ENCODE measurements at places on chromosomes 2 and 18.
A peak's percentile ranks its signal among the peaks of the same experiment; 100 is the strongest.

GRCh38 chr2:74551942-74552913 is 1.5 kb downstream of the LOXL3 start:
- DNase-seq, result no peak

DNA sequence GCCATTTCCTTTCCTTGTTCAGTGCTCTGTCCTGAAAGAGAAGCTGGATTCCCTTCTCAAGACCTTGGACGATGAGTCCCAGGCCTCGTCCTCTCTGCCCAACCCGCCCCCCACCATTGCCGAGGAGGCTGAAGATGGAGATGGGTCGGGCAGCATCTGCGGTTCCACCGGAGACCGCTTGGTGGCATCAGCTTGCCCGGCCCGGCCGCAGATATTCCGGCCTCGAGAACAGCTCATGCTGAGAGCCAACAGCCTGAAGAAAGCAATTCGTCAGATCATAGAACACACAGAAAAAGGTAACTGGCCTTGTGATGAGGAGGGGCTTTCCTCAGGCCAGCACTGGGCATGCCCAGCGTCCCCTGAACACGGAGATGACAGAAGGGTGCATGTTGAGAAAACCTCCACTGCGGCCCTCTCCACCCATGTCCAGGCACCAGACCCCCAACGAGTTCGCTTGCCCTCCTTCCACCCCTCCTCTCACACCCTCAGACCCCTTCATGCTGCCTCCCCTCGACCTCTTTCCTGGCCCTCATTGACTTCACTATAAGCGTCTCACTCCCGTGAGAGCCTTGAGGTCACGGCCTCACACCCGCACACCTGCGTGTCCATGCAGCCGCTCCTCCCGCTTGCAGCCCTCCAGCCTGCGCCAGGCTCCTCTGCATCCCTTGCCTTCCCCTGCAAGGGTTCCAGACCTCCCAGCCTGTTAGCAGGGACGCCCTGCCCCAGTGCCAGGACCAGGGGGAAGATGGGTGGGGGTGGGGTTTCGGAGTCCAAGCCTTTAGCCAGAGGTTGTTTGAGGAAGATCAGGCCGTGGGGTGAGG is 95.0 kb downstream of the DGKD start:
- DNase-seq, result no peak

DNA sequence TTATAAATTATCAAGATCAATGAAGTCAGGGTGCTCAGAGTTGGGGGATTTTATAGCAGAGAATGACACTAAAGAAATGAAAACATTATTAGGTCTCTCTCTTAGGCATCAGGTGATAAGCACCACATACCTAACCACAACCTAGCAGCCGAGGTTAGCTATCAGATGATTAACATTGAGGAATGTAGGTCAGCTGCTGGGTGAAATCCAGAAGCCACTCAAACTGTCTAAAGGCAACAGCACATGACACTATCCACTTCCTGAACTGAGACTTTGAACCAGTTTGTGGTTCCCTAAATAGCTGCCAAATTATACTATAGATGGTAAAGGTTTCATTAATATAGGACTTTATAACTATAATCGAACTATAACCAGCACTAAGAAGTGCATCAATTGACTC is 4.7 kb downstream of the EPG5 start:
- DNase-seq, result peak; percentile 65

DNA sequence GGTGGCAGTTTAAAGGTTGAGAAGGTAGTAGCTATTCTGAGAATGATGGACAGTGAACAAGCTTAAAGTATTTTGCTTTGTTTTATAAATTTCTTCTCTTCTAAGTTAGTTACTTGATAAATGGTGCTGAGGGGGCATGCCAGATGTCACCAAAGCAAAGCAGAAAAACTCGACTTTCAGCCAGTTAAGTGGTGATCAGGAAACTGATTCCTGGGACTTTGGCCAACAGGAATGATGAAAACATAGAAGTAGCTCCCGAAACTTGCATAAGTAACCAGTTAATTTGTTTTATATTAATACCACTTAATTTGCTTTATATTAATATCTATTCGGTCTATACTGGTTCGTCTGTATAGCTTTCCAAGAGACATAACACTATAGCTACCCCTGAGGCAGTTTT is 82.6 kb downstream of the FANCL start:
- no peak for DNase-seq

DNA sequence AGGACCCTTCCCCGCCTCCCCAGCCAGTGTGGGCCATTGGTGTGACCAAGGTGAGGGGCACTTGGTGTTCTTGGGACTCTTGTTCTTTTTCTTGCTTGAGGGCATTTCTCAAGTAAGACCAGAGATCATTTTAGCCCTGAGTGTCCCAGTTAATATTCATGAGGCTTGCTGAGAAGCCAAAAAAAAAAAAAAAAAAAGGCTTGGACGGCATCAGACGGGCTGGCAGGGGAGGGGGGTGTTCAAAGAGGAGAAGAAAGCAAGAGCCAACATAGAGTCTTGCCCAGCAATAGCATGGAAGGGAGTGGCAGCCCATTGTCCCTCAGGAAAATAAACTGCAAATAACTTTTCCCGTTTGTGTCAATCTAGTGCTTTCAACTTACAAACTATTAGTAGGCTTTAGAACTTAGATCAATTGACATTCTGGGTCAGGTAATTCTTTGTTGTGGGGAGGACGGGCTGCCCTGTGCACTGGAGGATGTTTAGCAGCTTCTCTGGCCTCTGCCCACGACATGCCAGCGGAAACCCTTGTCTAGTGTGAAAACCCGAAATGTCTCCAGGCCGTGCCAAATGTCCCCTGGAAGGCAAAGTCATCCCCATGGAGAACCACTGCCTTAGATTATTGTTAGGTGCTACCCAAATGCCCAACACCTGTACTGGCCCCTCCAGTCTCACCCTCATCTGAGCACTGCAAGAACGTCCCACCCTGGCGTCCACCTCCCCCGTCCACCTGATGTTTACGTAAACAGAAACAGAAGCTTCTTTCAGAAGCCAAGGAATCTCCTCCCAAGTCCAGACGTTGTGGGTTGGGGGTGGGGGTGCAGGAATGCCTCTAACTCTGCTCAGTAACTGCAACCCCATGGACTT is 163.4 kb downstream of the BCL2 start:
- no peak for DNase-seq

DNA sequence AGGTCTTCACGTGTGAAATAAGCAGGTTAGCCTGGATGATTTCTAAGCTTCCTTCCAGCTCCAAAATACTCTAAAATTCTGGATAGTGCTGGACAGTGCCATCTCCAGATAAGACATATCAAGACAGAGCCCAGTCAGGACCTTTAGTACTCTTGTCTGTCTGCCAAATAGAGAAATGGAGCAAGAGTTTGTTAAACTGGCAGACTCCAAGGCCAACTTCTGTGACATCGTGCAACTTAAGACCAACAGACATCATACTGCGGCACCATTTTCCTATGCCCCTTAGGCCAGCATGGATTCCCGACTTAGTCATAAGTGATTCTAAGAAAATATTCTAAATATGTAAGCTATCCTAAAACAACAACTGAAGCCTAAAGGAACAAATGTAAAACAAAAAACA is 118.6 kb downstream of the RBMS1 start:
- no peak for DNase-seq

DNA sequence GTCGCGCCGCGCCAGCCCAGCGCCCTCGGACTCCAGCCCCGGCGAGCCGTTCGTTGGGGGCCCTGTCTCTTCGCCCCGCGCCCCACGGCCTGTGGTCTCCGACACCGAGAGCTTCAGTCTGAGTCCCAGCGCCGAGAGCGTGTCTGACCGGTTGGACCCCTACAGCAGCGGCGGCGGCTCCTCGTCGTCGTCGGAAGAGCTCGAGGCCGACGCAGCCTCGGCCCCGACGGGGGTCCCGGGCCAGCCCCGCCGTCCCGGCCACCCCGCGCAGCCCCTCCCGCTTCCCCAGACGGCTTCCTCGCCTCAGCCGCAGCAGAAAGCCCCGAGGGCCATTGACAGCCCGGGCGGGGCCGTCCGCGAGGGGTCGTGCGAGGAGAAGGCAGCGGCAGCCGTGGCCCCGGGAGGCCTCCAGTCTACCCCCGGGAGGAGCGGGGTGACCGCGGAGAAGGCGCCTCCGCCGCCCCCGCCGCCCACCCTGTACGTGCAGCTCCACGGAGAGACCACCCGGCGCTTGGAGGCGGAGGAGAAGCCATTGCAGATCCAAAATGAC is 1.4 kb downstream of the PHLPP1 start:
- DNase-seq, result peak; percentile 31

GRCh38 chr18:32878436-32878835 is 105.6 kb upstream of the KLHL14 start:
- no peak for DNase-seq

DNA sequence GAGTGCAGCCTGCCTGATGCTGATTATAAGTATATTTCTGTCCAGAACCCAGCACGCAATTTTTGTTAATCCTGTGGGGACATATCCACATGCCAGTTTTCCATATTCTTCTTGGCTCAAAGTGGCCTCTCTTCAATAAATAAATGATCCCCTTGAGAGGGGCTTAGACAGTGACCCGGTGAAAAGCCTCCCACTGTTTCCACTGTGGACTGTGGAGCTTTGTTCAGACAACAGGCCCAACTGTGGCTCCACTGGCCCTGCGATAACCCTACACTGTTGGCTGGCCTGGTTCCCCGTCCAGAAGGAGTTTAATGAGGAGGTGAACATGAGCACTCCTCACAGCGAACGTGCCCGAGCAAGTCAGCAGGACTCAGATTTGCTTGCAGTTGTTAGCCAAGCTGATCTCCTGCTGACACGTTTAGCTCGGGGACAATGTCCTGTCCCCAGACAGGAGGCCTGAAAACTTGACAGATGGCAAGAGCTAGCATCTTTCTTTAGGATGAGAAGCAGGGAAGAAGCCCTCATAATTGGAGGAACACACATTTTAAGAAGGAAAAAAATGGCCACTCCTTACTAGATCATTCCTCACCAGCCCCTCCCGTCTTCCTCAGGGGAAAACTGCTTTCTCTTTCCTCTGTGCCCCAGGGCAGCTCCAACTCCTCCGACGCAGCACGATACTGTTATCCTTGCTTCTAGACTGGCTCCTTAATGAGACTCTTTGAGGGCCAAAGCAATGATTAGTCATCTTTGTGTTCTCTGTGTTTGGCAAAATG is 20.0 kb upstream of the MTCL1 start:
- DNase-seq, result no peak

DNA sequence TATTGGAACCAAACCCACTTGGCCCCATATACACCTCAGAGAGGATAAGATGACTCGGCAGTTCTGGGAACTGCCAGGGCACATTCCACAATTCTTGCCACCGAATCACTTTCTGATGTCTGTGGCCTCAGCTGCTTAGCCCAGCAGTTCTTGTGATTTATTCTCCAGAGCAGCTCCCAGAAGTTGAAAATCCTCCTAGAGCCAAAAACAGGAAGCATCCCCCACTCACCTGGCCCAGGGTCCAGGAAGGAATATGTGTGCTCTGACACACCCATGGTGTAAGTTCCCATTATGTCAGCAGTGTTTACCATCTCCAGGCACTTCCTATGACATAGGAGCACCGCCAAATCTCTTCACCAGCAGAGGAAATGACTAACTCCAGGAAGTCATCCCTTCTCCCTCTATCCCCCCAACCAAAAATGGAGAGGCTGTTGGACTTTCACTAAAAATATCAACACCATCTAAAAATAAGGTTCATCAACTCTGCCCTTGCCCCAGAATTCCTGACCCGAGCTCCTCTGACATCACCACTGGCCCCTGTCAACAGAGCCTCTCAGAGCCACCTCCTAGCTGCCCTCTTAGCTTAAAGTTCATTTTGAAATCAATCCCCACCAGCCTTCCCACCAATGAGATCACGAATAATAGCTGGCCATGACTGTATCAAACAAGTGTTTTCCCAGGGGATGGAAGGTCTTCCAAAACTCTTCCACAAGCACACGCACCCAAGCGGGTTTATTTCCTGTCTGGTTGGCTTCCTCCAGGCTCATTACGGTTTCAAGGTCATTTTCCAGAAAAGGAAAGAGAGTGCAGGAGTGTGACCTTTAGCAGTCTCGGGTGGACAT is 223.1 kb upstream of the PARD3B start:
- DNase-seq, result no peak

- no peak for DNase-seq
Measured at GRCh38 chr2:178306352-178307073, 112.2 kb downstream of the OSBPL6 start.

- DNase-seq, result no peak
Measured at GRCh38 chr2:42964439-42965083, 172.2 kb upstream of the HAAO start.

DNA sequence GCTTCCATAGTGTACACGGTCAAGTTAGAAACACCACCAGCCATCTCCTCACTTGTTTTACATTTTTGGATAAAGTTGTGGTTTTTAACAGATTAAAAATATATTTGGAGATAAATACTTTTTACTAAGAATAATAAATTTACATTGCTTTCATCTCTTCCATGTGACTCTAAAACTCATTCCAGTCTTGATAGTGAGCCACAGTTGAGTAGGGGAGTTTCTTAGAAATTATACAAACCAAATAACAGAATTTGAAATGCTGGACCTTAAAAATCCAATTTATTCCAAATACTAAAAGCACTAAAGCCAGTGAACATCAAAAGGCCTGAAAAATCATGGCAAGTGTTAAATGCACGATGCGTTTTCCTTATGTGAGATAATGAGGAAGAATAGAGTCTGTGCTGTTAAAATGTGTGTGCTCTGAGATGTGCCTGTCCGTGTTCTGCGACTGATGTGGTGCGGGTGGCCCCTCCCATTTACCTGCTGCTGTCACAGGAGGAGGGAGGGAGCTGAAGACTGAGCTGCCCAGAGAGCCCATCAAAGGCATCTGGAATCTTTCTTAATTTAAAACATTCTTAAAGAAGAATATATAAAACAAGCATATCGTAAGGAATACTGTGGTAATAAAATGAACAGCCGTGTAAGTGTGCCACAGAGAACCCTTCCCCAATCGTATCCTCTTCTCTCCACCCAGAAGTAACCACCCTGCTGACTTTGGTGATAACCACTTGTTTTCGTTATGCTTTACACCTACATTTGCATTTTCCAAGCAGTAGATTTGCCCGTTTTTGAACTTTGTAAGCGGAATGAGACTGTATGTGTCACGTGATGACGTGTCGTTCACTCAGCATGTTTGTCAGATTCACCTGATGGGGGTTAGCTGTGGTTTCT is 57.0 kb upstream of the TXNDC2 start:
- DNase-seq, result peak; percentile 39

DNA sequence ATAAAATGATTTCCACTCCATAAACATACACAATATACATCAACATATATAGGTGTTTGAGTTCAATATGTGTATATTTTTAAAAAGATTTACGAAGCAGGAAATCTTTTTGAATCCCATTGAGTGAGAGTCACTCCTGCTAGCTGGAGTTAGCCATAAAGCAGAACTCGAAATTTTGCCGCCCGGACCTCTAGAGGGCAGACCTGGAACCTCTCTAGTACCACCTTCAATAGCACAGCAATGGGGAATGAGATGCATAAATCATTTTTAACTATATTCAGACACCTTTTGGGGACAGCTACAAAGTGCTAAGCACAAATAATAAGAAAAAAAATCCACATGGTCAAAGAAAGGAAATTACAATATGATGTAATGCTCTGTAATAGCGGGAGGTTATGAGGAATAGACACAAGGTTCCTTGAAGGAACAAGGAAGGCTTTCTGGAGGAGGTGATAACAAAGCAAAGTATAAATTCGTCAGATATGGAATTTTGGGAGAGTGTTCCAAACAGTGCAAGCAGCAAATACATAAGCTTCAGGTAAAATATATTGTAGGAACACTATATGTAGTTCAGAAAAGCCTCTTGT is 533.4 kb downstream of the ERBB4 start:
- DNase-seq, result no peak

GRCh38 chr2:195694553-195694952 is 37.5 kb downstream of the SLC39A10 start:
- no peak for DNase-seq

GRCh38 chr2:183011743-183012142 is 26.5 kb downstream of the NCKAP1 start:
- DNase-seq, result no peak

GRCh38 chr2:239934571-239935171 is 90.5 kb downstream of the NDUFA10 start:
- DNase-seq, result peak; percentile 83
